ENCODE measurements at places on chromosomes 7 and 10.
A peak's percentile ranks its signal among the peaks of the same experiment; 100 is the strongest.

DNA sequence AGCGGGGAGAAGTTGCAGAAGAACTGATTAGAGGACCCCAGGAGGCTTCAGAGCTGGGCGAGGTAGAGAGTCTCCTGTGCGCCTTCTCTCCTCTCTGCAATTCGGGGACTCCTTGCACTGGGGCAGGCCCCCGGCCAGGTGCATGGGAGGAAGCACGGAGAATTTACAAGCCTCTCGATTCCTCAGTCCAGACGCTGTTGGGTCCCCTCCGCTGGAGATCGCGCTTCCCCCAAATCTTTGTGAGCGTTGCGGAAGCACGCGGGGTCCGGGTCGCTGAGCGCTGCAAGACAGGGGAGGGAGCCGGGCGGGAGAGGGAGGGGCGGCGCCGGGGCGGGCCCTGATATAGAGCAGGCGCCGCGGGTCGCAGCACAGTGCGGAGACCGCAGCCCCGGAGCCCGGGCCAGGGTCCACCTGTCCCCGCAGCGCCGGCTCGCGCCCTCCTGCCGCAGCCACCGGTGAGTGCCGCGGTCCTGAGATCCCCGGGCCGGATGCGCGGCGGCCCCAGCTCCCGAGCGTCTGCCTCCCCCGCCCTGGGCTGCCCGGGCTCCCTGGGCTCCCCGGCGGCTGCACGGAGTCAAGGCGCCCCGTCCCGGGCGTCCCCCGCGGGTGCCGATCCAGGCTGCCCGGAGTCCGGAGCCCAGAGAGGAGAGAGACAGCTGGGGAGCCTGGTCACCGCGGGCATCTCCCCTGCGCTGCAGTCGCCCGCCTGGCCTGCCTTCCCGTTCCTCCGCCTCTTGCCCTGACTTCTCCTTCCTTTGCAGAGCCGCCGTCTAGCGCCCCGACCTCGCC is at the start of gene PLAU:
TSS of gene PLAU (plus strand) at position 369 of the 789 bp plus-strand sequence. CDS start 424 bp downstream, outside the sequence.
- no peak for DNase-seq

GRCh38 chr7:154231732-154232131 is 179.5 kb downstream of the DPP6 start:
- DNase-seq = no peak

GRCh38 chr10:94101894-94102293 is 108.2 kb downstream of the PLCE1 start:
- no peak for DNase-seq

GRCh38 chr10:32982911-32983909 is 25.2 kb upstream of the ITGB1 start:
- no peak for DNase-seq

GRCh38 chr7:130865408-130866236 is 131.6 kb upstream of the KLF14 start:
- no peak for DNase-seq

GRCh38 chr7:26853788-26854393 is 10.5 kb downstream of the SKAP2 start:
- DNase-seq = no peak

GRCh38 chr10:72340510-72341261 is 14.0 kb downstream of the DNAJB12 start:
- no peak for DNase-seq

DNA sequence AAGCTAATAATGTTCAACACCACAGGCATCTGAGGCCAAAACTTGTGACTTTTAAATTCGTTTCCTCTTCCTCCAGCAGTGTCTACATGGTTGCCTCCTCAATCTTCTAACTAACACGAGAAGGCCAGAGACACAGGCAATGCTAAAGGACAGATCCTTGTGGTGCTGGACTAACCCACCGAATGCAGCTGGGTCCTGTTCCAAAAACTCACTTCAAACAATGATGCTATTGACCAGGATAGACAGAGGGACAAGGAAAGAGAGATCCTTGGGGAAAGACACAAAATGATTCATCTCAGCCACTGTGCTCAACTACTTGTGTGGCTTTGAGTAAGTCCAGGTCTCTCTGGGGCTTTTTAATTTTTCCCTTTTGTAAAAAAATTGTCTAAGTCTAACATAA is 107.6 kb downstream of the KCNMA1 start:
- no peak for DNase-seq

DNA sequence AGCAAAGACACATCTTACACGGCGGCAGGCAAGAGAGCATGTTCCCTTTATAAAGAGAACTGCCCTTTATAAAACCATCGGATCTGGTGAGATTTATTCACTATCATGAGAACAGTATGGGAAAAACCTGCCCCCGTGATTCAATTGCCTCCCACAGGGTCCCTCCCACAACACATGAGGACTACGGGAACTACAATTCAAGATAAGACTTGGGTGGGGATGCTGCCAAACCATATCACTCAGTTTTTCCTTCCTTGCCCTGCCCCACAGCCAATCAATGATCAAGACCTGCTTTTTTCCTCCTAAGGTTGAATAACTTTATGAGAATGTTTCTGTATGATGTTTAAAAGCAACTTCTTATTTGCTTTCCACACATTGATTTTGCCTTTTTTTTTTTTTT is 3.1 kb upstream of the PTPRE start:
- DNase-seq = no peak

DNA sequence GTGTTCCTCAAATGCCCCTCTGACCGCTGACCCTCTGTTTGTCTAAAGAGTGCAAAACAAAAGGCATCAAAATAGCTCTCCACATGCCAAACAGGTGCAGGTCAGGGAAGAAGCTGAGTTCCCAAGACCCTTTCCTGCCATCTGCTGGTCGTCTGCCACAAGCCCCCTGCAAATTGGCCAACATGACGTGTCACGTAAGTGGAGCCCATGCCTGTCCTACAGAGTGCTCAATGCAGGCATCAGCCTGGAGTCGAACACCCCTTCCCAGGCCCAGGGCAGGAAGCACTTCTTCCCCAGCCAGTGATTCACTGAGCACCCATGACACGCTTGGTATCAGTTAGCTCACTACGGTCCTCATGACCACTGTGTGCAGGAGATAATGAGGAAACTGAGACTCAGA is 14.1 kb downstream of the TMEM72 start:
- DNase-seq = peak; percentile 45

DNA sequence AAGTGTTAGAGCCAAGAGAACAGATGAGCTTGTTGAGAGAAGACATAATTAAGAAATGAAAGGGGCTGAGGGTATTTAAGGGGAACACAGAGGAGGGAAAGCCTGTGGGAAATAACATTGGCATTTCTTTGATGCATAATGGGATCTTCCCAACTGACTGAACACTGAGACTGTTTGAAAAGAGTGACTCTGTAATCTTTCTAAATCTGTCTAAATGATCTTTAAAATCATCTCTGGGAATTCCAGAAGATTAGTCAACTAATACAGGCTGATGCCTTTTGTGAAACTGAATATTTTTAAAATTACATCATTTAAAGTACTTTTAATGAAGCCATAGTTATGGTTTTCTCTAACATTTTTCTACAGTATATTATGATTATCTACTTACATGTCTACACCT is 17.4 kb upstream of the SLC35G1 start:
- DNase-seq = no peak

GRCh38 chr10:5165738-5166137 is 19.2 kb downstream of the AKR1C8 start:
- DNase-seq = no peak

DNA sequence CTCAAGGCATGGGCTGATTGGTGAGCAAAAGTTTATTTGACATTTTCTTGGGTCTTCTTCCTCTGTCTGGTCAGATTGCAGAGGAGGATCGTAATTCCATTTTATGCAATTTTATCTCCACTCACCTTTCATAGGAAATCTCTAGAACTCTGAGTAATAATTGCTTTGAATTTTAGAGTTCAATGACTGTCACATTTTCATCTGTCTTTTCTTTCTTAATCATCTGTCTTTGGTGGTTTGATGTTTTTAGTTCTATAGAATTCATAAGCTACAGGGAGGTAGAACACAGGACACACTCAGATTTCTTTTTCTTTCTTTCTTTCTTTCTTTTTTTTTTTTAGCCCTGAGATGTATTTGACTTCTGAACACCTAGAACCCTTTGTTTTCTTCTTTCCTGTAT is 11.6 kb downstream of the GATA3 start:
- no peak for DNase-seq

DNA sequence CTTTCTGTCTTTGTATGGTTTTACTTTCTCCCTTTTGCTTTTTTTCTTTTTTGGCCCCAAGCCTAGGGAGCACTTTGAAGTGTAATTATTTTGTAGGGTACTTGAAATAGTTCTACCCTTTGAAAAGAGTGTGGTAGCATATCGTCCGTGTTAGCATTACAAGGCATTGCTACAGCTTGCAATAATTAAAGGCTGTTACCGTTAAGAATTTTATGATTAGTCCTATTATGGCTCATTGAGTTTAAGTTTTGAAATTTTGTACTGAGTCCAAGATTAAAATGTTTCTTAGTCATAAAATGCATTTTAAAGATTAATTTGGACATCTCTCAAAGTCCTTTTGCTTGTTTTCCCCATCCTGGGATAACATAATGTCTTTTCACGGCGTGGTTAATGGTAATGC is 490.0 kb upstream of the LRRN3 start:
- no peak for DNase-seq

- no peak for DNase-seq
Measured at GRCh38 chr10:115092555-115093285, 445 bp upstream of the ATRNL1 start.

GRCh38 chr7:32506266-32507054 is 11.2 kb downstream of the AVL9 start:
- no peak for DNase-seq

DNA sequence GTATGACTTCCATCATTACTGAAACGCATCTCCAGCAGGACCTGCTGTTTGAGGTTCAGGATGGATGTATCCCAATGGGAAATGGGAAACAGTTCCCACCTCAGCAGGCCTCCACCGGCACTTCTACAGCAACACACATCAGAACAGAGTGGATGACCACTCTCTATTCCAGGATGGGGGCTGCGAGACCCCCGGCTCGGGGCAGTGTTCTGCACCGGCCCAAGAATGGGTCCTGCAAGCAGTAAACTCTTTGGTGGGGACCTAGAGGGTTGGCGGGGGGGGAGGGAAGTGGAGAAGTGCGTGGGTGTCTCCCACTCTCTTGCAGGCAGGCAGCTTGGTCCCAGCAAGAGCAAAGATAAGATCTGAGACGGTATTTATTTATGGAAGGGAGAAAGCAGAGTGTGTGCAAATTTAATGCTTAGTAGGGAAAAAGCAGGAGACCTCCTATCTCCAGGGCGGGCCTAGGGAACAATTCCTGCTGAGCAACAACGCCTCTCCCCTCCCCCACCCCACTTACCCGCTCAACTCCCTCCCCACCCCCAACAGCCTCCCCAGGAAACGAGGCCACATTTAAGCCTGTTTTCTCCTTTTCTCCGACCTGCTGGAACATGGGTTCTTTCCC is 4.0 kb downstream of the SFMBT2 start:
- DNase-seq = no peak

DNA sequence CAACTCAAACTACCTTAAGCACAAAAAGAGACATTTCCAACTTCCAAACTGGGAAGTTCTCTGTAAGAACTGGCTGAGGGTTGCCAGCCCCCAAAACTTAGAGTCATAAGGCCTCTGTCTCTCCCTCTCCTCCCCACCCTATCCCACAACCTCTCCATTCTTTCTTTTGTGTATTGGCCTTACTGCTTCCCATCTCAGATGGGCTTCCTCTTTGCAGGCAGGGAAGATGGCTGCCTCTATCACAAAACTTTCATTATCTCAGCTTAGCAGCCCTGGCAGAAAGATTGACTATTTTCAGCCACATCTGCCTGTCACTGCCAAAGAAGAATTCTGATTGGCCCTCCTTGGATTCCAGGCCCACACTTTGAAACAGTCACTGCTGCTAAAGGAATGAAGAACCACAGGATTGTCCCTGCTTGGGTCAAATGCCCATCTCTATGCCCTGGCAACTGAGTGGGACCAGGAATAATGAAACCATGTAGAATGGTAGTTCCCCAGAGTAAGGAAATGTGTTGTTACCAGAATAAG is 58.0 kb upstream of the PRKAR2B start:
- DNase-seq = peak; percentile 50

GRCh38 chr10:100776671-100777070 is 31.3 kb downstream of the PAX2 start:
- DNase-seq = no peak

GRCh38 chr10:88901984-88902789 is 22.1 kb downstream of the STAMBPL1 start:
- DNase-seq = no peak

GRCh38 chr7:12643644-12644043 is 43.8 kb upstream of the ARL4A start:
- no peak for DNase-seq

DNA sequence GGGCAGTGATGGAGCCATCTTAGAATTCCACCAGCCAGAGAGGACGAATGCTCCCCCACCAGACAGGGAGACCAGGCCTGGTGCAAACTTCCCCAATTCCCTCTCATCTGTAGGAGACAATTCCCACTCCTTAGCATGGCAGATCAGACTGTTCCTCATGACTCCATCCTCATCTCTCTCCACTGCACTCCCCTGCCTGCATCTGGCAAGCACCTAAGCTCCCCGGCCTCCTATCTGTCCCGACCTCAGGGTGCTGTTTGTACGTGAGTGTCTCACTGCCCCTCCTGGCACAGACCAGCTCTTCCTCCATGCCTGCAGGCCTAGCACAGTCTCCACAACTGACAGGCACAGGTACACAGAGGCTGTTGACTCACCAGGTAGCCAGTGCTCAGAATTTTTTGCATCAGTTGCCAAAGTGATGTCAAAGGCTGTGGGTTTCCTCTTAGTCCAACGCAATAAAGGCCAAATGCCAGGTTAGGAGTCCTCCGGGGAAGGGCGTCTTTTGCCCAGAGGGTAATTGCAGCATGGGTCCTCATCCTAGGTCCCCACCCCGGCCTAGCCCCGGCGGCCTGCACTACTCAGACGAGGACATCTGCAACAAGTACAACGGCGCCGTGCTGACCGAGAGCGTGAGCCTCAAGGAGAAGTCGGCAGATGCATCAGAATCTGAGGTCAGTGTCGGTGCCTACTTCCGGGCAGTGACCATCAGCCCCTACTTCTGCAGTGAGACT is 436.8 kb upstream of the FOXK1 start:
- no peak for DNase-seq

DNA sequence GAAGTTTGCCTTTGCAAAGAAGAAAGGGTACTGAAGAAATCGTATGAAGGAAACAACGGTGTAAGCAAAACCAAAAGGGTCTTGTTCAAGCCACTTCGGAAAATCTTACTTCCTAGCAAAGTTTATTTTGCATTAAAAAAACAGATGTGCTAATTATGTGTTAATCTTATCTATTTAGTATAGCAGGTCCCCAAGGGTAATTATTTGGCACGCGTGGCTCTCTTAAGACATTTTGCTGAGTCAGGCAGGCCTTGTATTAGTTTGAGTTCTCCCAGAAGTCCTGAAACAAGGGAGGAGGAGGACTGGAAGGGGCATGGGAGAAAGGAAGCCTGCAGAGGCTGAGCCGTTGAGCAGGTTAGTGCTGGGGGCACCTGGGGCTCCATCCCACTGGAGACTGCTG is 44.9 kb downstream of the TMEM178B start:
- DNase-seq = no peak

GRCh38 chr10:129681856-129682255 is 214.8 kb downstream of the MGMT start:
- DNase-seq = no peak
